Liver (tissue), 10 donors: ENCODE measurements at places on chromosomes 1 and 21.

GRCh38 chr1:62038594-62039284 lies 155.9 kb upstream of the L1TD1 start:
- no peaks in the 10 kb centered on the region for H3K4me1 ChIP-seq
- H3K27me3 ChIP-seq = no peaks in the 10 kb centered on the region
- no peak overlapping the region for H3K27ac ChIP-seq
- H3K36me3 ChIP-seq = no peaks in the 10 kb centered on the region

GRCh38 chr1:97366984-97367383 lies 553.9 kb downstream of the DPYD start:
- DNase-seq = no peak
- no peaks in the 10 kb centered on the region for H3K4me1 ChIP-seq
- H3K4me3 ChIP-seq = no peak overlapping the region
- H3K27me3 ChIP-seq = no peaks in the 10 kb centered on the region
- H3K36me3 ChIP-seq = no peaks in the 10 kb centered on the region
- H3K27ac ChIP-seq = no peak overlapping the region

DNA sequence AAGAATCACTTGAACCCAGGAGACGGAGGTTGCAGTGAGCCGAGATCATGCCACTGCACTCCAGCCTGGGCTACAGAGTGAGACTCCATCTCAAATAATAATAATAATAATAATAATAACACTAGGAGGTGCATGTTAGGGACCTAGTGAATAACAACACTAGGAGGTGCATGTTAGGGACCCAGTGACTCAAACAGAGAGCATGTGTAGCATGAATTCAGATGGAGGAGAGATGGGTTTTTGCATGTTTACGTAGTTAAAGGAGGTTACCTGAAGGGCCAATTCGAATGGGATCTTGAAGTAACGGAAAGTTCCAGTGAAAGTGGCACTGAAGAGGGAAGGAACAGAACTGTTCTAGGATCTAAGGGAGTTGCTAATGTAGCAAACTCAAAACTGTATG lies 7.1 kb upstream of the KCNK1 start:
- no peak overlapping the region for H3K27ac ChIP-seq
- H3K27me3 ChIP-seq = no peaks in the 10 kb centered on the region
- H3K36me3 ChIP-seq = no peaks in the 10 kb centered on the region

- peaks cover 4% of the 10 kb centered on the region for H3K4me1 ChIP-seq
- DNase-seq = peak; percentile 21
- H3K27me3 ChIP-seq = no peaks in the 10 kb centered on the region
- no peaks in the 10 kb centered on the region for H3K36me3 ChIP-seq
Observed at GRCh38 chr1:230186874-230187273, 119.8 kb downstream of the GALNT2 start.

- no peaks in the 10 kb centered on the region for H3K27me3 ChIP-seq
- H3K36me3 ChIP-seq = no peaks in the 10 kb centered on the region
- no peak overlapping the region for H3K4me3 ChIP-seq
- no peak overlapping the region for H3K27ac ChIP-seq
Observed at GRCh38 chr1:228936881-228937280, 201.6 kb downstream of the RHOU start.

GRCh38 chr1:183473217-183473536 lies 878 bp downstream of the SMG7 start:
- H3K27ac ChIP-seq = no peak overlapping the region
- no peaks in the 10 kb centered on the region for H3K27me3 ChIP-seq
- no peaks in the 10 kb centered on the region for H3K36me3 ChIP-seq
- no peak for DNase-seq
- H3K4me3 ChIP-seq = peak overlapping the region; percentile 82

DNA sequence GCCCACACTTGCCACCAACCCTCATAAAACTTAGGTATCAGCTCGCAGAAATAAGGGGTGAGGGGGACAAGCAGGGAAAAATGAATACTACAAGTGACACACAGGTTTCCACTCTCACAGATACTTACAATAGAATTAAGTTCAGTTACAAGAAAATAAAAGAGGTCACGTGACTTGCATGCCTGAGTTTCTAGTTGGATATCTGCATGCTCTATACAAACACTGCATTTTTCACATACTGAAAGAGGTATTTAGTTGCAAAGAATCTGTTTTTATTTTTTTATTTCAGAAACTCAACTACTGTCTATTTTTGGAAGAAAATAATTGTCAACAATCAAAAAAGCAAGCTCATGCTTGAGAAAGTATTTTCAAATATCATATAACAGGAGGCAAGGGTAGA lies 43.5 kb downstream of the DPYD start:
- no peak overlapping the region for H3K27ac ChIP-seq
- H3K4me3 ChIP-seq = no peak overlapping the region
- H3K27me3 ChIP-seq = no peaks in the 10 kb centered on the region
- no peaks in the 10 kb centered on the region for H3K4me1 ChIP-seq
- no peak for DNase-seq

DNA sequence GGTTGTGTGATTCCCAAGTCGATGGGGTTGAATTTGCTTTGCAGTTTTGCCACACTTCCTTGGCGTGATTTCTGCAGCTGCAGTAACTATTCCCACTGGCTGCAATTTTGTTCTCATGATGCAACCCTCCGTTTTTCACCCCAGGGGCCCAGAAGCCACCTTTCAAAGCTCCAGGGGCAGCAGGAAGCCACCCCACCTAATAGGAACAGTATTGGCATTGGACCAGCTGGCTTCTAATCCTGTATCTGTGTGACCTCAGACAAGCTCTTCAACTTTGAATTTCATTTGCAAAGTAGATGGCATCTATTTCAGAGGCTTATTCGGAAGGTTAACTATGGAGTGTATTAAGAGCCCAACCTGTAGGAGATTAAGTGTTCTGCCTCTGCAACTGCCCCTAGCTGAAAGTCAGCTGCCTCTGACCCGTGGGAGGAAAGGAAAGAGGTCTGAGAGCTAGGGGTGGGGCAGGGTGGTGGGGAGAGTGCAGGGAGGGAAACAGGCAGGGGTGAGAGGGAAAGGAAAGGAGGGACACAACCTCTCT lies 12.6 kb downstream of the C1orf115 start:
- no peak overlapping the region for H3K27ac ChIP-seq
- no peak for DNase-seq
- H3K36me3 ChIP-seq = peaks cover 4% of the 10 kb centered on the region
- no peak overlapping the region for H3K4me3 ChIP-seq
- H3K27me3 ChIP-seq = no peaks in the 10 kb centered on the region

- no peak overlapping the region for H3K4me3 ChIP-seq
- H3K36me3 ChIP-seq = peaks cover 8% of the 10 kb centered on the region
- H3K4me1 ChIP-seq = no peaks in the 10 kb centered on the region
- no peak overlapping the region for H3K27ac ChIP-seq
Observed at GRCh38 chr1:230091473-230092231, 24.6 kb downstream of the GALNT2 start.

DNA sequence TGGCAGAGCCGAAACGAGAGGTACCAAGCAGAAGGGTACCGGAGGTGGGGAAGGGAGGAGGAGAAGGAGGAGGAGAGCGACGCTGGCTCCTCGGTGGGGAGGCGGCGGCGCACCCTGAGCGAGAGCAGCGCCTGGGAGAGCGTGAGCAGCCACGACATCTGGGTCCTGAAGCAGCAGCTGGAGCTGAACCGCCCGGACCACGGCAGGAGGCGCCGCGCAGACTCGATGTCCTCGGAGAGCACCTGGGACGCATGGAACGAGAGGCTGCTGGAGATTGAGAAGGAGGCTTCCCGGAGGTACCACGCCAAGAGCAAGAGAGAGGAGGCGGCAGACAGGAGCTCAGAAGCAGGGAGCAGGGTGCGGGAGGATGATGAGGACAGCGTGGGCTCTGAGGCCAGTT lies 32.4 kb downstream of the STYXL2 start:
- no peak for DNase-seq
- no peak overlapping the region for H3K4me3 ChIP-seq
- no peaks in the 10 kb centered on the region for H3K36me3 ChIP-seq
- H3K27ac ChIP-seq = no peak overlapping the region
- H3K4me1 ChIP-seq = peaks cover 3% of the 10 kb centered on the region

DNA sequence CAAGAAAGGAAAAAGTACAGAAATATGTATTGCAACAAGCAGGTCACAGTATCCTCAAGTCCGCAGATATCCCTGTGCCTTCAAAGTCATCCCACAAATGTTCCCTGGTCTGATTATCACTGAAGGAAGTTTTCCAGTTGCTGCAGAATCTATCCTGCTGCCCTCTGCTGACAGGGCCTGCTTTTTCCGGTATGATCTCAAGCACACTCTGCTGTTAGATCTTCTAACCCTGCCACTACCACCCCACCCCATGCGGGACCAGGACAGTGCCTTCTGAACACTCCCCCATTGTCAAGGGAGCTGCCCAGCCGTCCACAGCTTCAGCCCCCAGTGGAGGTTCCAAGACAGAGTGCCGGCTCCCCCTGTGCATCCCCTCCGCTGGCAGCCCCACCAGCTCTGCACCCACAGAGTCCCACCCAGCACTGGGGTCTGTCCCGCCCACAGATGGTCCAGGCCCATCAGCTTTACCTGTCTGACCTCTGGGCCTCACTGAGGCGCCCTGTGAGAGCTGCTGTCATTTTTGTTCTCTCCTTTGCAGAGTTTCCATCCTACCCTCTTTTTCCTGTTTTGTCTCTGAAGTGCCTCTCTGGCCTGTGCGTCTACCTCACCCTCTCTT lies 27.9 kb downstream of the FAM163A start:
- no peaks in the 10 kb centered on the region for H3K4me1 ChIP-seq
- H3K36me3 ChIP-seq = no peaks in the 10 kb centered on the region
- H3K4me3 ChIP-seq = no peak overlapping the region
- DNase-seq = no peak
- no peaks in the 10 kb centered on the region for H3K27me3 ChIP-seq

GRCh38 chr1:87044840-87045239 lies 130.4 kb downstream of the HS2ST1 start:
- no peaks in the 10 kb centered on the region for H3K36me3 ChIP-seq
- no peaks in the 10 kb centered on the region for H3K27me3 ChIP-seq
- H3K27ac ChIP-seq = no peak overlapping the region
- no peak overlapping the region for H3K4me3 ChIP-seq
- H3K4me1 ChIP-seq = no peaks in the 10 kb centered on the region

DNA sequence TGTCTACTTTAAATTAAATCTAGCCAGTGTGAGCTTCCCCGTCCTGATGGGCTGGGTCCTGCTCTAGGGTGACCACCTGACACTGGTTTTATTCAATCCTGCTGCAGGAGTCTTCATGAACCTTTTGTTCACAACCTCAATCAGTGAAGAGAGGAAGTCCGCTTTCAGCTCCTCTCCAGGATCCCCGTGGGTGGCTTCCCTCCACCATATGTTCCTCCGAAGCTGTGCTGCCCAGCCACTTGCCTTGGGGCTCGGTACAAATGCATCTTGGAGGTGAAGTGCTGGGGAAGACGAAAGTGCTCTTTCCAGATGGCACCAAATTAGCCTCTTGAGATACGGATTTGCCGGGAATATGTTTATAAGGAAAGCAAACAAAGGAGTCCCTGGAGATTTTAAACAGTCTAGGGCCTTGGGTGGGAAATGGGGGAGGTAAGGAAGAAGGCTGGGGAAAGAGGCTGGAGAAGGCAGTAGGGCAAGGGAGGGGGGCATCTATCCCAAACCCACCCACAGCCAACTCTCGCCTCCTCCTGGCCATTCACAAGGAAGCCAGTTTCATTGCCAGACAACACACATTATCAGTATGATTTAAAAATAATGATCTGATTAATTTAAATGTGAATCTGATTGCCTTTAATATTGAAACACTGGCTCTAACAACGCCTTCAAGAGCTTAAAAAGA lies 430.8 kb downstream of the DISC1 start:
- no peaks in the 10 kb centered on the region for H3K36me3 ChIP-seq
- H3K27me3 ChIP-seq = no peaks in the 10 kb centered on the region
- no peak for DNase-seq
- H3K4me3 ChIP-seq = no peak overlapping the region
- no peaks in the 10 kb centered on the region for H3K4me1 ChIP-seq
- no peak overlapping the region for H3K27ac ChIP-seq

DNA sequence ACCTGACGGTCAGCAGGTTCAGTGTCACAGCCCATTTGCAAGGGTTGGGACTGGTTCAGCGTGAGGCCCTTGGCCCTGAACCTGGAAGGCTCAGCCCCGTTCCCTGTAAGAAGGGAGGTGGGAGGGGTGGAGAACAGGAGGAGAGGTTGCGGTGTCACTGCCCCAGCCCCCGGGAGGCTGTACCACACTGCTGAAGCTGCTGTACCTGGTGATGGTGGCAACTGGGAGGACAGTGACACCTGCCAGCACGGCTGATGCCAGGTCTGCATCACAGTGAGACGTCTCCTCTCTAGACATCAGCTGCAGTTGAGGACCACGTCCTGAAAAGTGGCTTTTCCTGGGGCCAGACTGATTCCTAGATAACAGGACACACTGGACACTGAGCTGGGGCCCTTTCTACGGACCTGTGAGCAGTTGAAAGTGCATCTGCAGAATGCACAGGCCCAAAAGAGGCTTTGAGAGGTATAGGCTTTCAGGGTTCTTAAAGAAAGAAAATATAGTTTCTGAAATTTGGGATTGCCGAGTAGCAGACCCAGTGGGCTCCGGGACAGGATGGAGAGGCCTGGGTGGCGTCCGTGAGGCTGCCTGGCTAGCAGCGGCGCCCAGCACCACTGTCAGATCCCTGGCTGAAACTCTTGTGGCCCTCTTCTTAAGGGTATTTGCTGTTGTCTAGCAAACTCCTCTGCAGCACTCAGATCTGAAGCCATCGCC lies 47.7 kb downstream of the COQ8A start:
- DNase-seq = no peak
- peaks cover 19% of the 10 kb centered on the region for H3K36me3 ChIP-seq
- H3K27me3 ChIP-seq = no peaks in the 10 kb centered on the region
- H3K4me3 ChIP-seq = no peak overlapping the region

- no peak for DNase-seq
- H3K36me3 ChIP-seq = peaks cover 34% of the 10 kb centered on the region
- H3K27ac ChIP-seq = no peak overlapping the region
- no peak overlapping the region for H3K4me3 ChIP-seq
Observed at GRCh38 chr1:6594977-6595740, 7.5 kb downstream of the KLHL21 start.

GRCh38 chr1:24321126-24321525 lies 2.0 kb downstream of the GRHL3 start:
- H3K36me3 ChIP-seq = no peaks in the 10 kb centered on the region
- H3K27me3 ChIP-seq = no peaks in the 10 kb centered on the region
- H3K4me3 ChIP-seq = peak overlapping the region; percentile 73

- DNase-seq = no peak
- no peak overlapping the region for H3K27ac ChIP-seq
- H3K4me3 ChIP-seq = no peak overlapping the region
- H3K27me3 ChIP-seq = no peaks in the 10 kb centered on the region
- H3K36me3 ChIP-seq = peaks cover 4% of the 10 kb centered on the region
- H3K4me1 ChIP-seq = no peaks in the 10 kb centered on the region
Observed at GRCh38 chr1:85677656-85678055, 30.6 kb downstream of the ZNHIT6 start.
